Activated CD4-positive, alpha-beta T cell treated with anti-CD3 and anti-CD28 coated beads, Interleukin-2, amount 10 ng/mL, durations not matched to agents 24 days and 14 days (primary cell): ENCODE measurements at places on chromosomes 13 and 19. TPM values are rescaled to one million over a fixed set of nuclear protein-coding genes. Genes with fewer than 3 reads are reported as not detected.

Gene DHPS
- 138 and 155 TPM in 2 replicates for total RNA-seq

Gene GRIK5
- total RNA-seq, result 3.9 and 4.9 TPM in 2 replicates

DNA sequence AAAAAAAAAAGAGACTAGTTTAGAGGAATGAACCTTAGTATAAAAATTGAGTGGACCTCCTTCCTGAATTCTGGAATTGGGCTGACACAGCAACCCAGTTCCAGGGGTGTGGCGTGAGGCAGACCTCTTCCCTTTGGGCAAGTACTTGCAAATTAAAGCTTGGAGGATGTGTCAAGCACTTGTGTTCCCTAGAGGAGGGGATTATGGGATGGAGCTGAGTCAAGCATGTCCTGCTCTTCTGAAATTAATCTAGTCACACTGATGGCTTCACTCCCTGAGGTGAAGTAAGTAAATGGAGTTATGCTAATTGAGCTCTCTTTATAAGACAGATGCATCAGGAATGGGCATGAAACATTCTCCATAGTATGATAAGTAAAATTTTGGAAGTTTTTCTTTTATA is 107.7 kb upstream of the HTR2A start:
- H3K27ac ChIP-seq, result no peak overlapping the region
- H3K27me3 ChIP-seq, result no peaks in the 10 kb centered on the region
- no peak for DNase-seq
- H3K36me3 ChIP-seq, result no peaks in the 10 kb centered on the region
- no peak overlapping the region for H3K4me3 ChIP-seq

- H3K4me3 ChIP-seq, result no peak overlapping the region
- H3K27ac ChIP-seq, result no peak overlapping the region
- no peak for DNase-seq
- no peaks in the 10 kb centered on the region for H3K36me3 ChIP-seq
- peaks cover 2% of the 10 kb centered on the region for H3K27me3 ChIP-seq
Observed at GRCh38 chr19:2569596-2570465, 93.9 kb downstream of the GADD45B start.

GRCh38 chr19:45913874-45914830 is at the start of gene NANOS2:
TSS of gene NANOS2 (minus strand) at chr19:45914778. CDS start at chr19:45914693, 85 bp downstream.
- H3K36me3 ChIP-seq, result no peaks in the 10 kb centered on the region
- peaks cover 17% of the 10 kb centered on the region for H3K4me1 ChIP-seq
- H3K4me3 ChIP-seq, result no peak within 1 kb of the TSS
- H3K27me3 ChIP-seq, result peaks cover 13% of the 10 kb centered on the region
- no peak within 1 kb of the TSS for H3K27ac ChIP-seq
- DNase-seq, result peak; percentile 69

DNA sequence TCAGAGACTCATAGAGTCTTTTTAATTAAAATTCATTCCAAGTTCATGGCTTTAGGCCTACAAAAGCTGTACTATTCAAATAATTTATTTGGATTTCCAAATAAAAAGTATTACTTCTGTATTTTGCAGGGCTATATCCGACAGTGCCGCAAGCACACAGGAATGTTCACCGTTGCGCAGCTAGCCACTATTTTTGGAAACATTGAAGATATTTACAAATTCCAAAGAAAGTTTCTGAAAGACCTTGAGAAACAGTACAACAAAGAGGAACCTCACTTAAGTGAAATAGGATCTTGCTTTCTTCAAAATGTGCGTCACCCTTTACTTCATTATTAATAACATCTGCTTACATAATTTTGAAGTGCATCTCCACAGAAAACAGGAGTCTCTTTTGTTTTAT is 20.5 kb upstream of the C1QTNF9 start:
- H3K36me3 ChIP-seq, result peaks cover 69% of the 10 kb centered on the region
- H3K4me3 ChIP-seq, result no peak overlapping the region
- no peak for DNase-seq
- H3K27ac ChIP-seq, result no peak overlapping the region
- no peaks in the 10 kb centered on the region for H3K27me3 ChIP-seq
